ENCODE measurements at places on chromosomes 5 and 9. TPM values are rescaled to one million over a fixed set of nuclear protein-coding genes. Genes with fewer than 3 reads are reported as not detected.

DCANP1 gene
- not detected for polyA plus RNA-seq

NR5A1 gene
- not detected for polyA plus RNA-seq

GADD45G gene
- 14.3 TPM for polyA plus RNA-seq

OR1Q1 gene
- not detected for polyA plus RNA-seq

GIN1 gene
- 9.6 TPM for polyA plus RNA-seq

GPR107 gene
- 33.9 TPM for polyA plus RNA-seq

GRCh38 chr5:124474528-124475215, 271.8 kb downstream of the ZNF608 start:
- no peak for DNase-seq

GRCh38 chr5:133783481-133783880, 171.1 kb upstream of the FSTL4 start:
- DNase-seq, result no peak

- no peak for DNase-seq
Measured at GRCh38 chr5:115160975-115161475, 8.7 kb downstream of the TRIM36 start.

DNA sequence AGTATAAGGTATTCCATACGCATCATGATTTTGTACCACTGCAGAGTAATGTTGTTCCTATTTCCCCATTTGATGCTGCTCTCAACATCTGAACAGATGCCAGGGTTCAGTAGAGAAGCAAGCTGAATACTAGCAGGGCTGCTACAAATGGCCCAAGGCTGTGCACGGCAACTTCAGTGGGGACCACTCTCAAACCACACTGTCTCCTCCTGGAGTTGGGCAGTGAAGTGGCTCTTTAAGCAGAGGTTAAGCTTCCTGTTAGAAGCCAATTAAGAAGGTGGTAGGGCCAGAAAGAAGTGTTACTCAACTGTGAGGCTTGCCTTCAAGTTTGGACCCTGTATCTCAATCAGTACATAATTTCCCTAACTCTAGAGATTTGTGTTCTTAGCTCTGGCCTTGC, 32.0 kb downstream of the TMEM245 start:
- DNase-seq, result no peak

GRCh38 chr5:154098465-154098864, 59.7 kb downstream of the MFAP3 start:
- no peak for DNase-seq

DNA sequence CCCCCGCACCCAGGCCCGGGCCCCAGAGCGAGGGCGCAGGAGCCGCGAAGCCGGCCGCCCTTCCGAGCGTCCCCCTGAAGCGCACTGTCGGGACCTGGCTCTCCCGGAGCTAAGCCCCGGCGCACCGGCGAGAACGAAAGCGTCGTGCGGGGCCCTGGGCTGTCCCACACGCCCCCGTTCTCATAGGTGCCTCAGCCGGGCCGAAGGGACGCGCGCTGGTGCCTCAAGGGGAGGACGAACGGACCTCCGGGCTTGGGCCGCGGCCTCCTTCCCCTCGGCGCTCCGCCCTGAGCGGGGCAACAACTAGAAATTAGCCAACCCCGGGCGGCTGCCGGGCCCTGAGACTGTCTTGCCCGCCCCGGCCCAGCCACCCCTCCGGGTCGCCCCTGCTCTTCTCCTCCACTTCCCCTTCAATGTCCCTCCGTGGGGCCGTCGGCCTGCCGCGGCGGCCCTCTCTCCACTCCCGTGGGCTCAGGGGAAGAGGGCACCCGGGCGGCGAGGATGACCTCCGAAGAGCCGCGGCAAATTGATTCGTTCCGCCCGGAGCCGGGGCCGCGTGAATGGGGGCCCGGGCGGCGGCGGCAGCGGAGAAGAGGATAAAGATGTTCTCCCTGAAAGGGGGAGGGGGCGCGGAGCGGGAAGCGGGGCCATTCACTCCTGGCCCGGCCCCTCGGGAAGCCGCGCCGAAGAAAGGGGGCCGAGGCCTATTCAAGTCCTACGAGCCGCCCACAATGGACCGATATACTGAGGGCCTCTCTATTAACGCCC, 3.5 kb upstream of the PRDM12 start:
- no peak for DNase-seq

- peak; percentile 8 for DNase-seq
Measured at GRCh38 chr5:122844136-122844909, 1.1 kb upstream of the SNX24 start.

DNA sequence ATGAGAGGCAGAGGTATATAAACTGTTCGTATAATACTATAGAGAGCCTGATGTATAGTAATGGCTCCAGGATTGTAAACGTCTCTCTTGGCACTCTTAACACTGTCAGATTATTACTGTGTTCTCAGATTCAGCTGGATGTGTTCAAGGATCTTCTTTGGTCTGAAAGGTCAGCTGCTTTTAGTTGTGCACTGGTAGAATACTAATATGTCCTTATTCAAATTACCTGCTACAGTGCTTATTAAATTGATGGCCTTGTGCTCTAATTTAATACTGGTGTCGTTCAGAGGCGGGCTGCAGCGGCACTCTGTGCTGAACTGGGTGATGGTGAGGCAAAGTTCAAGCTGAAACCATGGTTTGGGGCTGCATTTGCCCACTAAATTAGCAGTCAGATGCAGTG, 216.7 kb upstream of the ARRDC3 start:
- no peak for DNase-seq
